ENCODE measurements at places on chromosomes 7 and 10.
A peak's percentile ranks its signal among the peaks of the same experiment; 100 is the strongest.

DNA sequence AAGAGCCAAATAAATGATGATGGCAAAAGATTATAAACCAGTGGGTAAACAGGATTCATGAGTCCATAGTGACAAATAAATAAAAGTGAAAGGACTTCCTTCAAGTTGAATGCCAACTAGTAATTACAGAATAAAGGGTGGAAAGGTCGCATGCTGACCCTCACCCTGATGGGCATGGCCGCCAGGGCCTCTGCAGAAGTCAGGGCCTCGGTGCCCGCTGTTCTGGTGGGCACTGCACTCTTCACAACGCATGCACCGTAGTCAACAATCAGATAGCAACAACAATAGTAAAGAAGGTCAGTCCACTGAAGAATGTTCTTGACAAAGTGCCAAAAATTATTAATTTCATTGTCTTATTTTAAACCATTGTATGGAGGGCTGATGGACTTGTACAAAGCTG lies 123.2 kb upstream of the LANCL2 start:
- no peak for DNase-seq

DNA sequence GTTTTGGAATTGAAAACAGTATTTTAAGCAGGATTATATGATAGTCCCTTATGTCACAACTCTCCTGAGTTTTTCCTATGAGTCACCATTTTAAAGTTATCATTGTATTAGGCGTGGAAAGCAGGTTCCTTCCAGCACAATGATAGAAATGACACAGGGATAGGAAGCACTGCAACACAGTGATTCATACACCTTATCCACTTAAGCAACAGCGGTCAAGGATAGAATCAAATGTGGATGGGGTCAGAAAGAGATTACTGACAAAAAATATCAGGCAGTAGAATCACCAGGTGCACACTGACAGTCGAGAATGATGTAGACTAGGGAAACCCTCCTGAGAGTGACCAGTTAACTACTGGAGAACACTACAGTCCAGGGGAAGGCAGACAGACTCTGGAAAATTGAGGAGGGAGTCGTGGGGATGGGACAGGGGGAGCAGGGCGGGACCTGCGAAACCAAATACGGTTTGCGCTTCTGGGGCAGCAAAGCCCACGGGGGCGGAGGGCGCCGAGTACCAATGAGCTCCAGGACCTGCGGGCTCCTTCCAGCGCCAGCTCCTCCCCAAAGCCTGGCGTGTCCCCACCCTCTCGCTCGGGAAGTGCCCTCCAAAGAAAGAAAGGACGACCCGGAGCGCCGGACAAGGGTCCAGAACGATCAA lies 479 bp downstream of the PNPLA8 start:
- DNase-seq = peak; percentile 33

- DNase-seq = no peak
Observed at GRCh38 chr7:39672176-39672575, 48.8 kb downstream of the RALA start.

DNA sequence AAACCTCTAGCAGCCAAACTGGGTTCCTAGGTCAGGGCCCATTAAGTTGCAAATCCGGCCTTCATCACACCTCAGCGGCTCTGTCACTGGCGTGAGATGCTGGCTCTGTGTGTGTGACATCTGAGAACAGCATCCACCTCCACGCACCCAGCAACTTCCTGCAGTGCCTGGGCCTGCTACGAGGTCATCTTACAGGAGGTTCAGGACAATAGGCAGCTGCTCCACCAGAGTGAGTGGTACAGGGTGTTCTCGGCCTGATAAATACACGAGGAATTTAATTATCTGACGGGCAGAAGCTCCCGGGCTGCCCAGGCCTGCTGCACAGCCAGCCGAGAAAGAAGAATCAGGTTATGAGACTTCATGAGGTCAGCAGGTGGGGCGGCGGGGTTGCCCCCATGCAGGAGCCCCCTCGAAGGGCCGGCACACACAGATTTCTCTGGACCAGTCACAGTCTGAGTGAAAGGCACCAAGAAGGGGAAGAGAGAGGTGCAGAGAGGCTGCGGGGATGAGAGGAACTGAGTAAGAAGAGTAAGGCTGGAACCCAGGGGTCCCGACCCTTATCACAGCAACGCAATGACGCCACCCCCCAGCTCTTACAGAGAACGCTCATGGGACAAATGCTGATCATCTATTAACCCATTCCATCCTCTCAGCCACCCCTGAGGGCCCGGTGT lies 49.3 kb downstream of the CALML3 start:
- DNase-seq = no peak

GRCh38 chr10:33802566-33802965 lies 468.1 kb upstream of the NRP1 start:
- DNase-seq = no peak

GRCh38 chr7:33753881-33754525 lies 151.3 kb upstream of the BMPER start:
- no peak for DNase-seq

DNA sequence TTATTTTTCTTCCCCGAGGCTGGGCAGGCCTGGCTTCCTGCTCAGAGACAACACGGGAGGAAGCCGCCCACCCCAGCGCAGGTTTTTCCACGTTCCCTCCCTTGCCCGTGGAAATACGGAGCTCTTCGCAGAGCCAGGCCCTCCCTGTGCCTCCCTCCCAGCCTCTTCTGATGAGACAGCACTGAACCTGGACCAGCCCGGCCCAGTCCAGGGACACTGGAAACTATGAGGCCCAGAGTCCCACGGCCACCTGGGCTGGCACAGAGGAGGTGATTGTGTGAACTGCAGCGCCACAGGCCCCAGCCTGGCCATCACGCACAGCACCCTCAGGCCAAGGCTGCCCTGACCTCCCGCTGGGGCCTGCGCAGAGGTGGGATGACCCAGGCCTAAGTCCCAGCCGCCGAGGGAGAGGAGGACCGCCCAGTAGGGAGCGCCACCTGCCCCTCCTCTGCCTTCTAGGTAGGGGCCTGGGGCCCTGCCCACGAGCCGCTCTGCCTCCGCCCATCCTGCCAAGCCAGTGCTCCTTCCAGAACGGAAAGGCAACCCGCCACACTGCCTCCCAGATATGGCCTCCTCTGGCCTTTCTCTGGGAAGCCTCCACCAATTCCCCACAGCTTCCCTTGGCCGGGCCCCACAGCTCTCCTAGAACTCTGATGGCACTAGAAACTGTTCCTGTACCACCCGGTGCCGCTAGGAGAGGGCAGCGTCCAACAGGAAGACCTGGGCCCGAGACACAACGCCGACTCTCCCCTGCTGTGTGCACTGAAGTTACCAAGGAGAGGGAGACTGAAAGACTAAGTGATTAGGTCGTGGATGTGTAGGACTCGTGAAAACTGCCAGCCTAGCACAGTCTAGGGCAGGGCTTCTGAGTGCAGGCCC lies 57.2 kb downstream of the PROSER2 start:
- no peak for DNase-seq

- DNase-seq = no peak
Observed at GRCh38 chr7:100897772-100898454, 2.2 kb upstream of the ACHE start.

GRCh38 chr10:116668018-116668417 lies 47.3 kb downstream of the PNLIPRP2 start:
- no peak for DNase-seq

DNA sequence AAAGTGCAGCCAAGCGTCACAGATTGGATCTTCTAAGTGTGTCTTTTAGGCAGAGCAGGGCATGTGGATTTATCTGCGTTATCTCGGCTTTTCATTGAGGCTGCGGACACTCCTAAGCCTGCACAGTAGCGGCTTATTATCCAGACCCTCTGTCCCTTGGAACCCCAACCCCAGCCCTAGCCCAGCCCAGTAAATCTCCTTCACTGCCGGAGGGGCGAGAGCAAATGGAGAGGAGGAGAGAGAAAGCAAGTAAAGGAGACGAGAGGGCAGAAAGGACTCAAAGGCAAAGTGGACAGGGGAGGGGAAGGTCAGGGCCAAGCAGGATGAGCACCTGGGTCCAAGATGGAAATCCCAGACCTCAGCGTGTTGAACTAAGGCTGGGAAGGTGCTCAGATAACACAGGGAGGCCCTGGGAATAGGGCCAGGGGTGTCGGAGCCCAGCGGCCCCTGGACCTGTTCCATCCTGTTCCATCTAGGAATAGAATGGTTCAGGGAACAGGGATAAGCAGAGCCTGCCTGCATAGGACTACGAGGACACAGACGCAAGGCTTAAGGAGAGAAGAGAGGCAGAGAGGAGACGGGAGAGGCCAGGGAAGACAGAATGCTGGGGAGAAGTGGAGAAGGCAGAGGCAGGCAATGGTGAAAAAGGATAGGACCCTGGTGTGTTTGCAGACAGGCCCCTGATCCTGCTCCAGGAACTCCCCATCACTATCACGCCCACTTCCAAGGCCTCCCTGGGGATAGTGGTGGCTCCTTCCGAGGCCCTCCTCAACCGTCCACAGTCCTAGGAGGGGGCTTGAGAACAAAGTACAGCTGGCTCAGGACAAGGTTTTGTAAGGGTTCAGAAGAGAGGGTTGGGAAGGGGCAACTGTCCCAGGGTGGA lies 99.6 kb downstream of the CHST15 start:
- DNase-seq = no peak

DNA sequence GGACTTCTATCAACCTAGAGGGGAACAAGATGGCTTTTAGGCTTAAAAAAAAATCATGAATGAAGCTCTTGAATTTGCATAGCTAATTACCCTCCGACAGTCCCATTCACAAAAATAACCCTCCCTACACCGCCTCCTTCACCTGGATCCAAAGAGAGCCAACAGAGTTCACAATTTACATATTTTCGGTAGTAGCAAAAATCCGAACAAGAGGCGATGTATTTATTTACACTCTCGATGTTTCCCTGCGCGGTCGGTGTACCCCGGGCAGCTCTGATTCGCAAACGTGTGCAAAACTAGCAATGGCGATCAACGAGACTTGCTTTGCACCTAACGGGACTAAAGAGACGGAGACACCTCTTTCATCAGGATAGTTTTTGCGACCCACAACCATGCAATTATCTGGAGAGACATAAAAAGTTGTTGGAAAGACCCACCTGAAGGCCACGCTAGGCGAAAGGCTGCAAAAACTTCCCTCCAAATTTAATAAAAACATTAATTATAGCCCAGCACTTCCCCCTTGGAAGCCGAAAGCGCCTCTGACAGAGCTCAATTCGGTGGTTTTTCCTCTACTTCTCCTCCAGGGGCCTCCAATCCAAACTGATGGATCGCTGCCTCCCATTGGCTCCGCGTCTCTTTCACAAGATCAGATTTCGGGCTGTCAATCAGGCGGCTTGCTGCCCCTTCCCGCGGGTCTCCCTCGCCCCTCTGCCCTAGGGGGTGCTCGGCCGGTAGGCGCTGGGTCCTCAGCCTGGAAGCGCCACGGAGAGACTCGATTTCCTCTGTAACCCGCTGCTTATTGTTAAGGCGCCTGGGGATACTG lies at the start of gene ETV1:
ETV1 (minus strand) TSS at position 541 of the 823 bp plus-strand sequence. CDS start 614 bp downstream, outside the sequence.
- peak; percentile 80 for DNase-seq

GRCh38 chr7:121313793-121314676 lies 14.8 kb upstream of the WNT16 start:
- no peak for DNase-seq

GRCh38 chr10:12957081-12957480 lies 44.4 kb downstream of the CCDC3 start:
- DNase-seq = no peak

DNA sequence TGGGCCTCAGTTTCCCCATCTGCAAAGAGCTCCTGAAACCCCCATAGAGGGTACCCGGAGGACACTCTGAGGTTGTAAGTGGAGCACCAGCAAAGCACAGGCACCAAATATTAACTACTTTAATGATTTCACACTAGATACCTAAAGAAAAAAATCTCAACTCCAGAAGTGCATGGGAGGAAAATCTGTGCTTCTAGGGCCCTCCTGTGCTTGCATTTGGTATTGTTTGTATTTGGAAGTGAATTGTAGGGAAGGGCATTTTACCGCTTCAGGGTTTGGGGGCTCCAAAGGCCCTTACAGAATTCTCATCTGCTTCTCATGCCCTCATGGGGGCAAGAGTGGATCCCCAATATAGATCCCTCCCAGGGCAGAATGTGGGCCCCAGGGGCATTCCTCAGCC lies 22.4 kb upstream of the DRGX start:
- no peak for DNase-seq

GRCh38 chr10:116278846-116279245 lies 5.8 kb upstream of the GFRA1 start:
- no peak for DNase-seq

GRCh38 chr7:74141705-74142104 lies 32.5 kb upstream of the EIF4H start:
- DNase-seq = peak; percentile 57

DNA sequence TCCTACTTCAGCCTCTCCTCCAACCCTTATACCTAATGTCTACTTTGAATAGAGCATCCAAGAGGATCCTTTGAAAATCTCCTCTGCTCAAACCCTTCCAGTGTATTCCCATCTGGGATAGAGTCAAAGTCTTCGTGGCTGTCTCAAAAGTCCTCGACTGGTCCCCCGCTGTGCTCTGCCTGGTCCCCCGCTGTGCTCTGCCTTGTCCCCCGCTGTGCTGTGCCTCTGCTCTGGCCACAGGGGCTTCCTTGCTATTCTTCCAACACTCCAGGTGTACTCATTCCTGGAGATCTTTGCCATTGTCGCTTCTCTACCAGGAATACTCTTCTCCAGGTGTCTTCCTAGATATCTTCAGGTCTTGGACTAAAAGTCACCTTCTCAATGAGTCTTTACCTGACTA lies 36.1 kb upstream of the COMMD3 start:
- no peak for DNase-seq

GRCh38 chr7:132402096-132402495 lies 174.2 kb downstream of the PLXNA4 start:
- DNase-seq = no peak

GRCh38 chr7:1948887-1949680 lies 279.0 kb downstream of the ELFN1 start:
- DNase-seq = no peak

GRCh38 chr7:55255496-55256445 lies 109.4 kb upstream of the LANCL2 start:
- no peak for DNase-seq

DNA sequence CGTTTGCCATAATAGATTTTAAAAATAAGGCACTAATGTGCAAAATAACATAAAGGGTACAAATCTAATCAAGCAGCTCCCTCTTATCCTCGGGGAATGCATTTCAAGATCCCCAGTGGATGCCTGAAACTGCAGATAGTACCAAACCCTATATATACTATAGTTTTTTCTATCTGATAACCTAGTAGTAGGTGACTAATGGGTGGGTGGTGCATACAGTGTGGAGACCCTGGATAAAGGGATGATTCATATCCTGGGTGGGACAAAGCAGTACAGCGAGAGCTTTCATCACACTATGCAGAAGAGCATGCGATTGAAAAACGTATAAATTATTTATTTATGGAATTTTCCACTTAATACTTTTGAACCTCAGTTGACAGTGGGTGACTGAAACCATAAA lies 464.5 kb downstream of the GRID1 start:
- DNase-seq = no peak

DNA sequence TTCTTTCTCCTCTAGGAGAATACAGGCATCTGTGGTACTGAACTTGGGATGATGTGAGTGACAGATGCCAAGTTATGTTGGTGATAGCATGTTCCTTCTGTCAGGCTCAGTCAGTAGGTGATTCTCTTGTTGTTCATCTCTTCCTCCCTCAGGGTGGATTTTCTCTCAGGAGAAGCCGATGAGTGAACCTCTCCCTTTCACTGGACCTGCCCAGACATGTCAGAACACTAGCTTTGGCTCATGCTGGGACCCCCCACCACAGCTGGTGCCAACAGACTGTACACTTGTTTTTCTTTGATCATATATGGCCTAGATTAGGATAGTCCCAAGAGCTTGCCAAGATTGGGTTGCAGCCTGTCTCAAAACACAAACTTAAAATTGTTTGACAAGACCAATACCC lies 129.4 kb downstream of the BMPER start:
- DNase-seq = no peak
